HFFc6 (cell line): ENCODE measurements at places on chromosomes 4 and X.
A peak's percentile ranks its signal among the peaks of the same experiment; 100 is the strongest.

GRCh38 chr4:113998079-113998478, 18.6 kb upstream of the ARSJ start:
- no peak for DNase-seq

DNA sequence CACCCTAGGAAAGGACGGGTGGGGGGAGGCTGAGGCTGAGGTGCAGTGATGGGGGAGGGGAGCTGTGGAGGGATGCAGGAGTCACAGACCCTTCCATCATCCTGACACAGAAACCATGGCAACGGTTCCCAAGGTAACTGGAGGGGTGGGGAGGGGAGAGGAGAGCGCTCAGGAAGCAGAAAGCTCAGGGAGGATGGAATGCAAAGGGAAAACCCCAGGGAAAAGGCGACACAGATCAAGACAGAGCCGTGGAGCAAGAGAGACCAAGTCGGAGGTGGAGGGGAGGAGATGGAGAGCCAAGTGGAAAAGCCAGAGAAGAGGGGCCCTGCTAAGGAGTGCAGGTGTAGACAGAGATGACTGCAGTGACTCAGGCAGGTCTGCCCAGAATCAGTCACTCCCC, 14.5 kb downstream of the L1CAM start:
- no peak for DNase-seq

- no peak for DNase-seq
Observed at GRCh38 chr4:79298484-79298883, 27.4 kb downstream of the NAA11 start.

DNA sequence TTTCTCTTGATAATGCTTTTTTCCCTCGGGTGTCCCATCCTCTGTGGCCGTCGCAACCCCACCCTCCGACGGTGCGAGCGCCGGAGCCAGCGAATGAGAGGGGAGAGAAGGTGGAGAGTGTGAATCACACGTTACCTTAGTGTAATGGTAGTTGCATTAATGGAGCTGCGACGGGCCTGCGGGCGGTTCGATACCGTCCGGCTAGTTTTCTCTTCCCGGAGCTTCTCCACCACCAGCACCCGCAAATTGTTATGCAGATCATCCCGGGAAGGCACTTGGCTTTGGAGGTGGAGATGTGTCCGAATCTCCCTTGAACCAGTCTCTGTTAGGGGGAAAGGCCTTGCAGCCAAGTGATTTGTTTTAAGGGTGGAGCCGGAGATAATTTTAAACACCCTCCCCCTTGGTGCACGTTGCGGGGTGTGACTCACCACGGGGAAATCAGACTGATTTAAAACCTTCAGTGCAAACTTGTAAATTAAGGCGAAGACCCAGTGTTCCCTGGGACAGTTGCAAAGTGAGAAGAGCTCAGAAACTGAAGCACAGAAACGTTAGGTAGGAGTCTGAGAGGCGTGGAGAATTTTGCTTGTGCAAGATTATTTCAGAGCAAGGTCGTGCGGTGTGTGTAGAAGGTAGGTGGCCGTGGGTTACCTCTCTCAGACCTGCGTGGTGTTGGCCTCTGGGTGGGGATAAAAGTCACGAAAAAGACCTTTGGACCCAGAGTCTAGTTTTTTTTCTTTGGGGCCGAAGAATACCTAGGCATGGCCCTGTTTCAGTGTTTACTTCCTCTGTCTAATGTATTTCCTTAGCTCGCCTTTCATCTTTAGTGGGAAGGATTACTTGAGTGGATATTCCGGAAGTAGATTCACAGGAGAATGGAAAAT, 1.3 kb downstream of the AFF1 start:
- DNase-seq = peak; percentile 62

DNA sequence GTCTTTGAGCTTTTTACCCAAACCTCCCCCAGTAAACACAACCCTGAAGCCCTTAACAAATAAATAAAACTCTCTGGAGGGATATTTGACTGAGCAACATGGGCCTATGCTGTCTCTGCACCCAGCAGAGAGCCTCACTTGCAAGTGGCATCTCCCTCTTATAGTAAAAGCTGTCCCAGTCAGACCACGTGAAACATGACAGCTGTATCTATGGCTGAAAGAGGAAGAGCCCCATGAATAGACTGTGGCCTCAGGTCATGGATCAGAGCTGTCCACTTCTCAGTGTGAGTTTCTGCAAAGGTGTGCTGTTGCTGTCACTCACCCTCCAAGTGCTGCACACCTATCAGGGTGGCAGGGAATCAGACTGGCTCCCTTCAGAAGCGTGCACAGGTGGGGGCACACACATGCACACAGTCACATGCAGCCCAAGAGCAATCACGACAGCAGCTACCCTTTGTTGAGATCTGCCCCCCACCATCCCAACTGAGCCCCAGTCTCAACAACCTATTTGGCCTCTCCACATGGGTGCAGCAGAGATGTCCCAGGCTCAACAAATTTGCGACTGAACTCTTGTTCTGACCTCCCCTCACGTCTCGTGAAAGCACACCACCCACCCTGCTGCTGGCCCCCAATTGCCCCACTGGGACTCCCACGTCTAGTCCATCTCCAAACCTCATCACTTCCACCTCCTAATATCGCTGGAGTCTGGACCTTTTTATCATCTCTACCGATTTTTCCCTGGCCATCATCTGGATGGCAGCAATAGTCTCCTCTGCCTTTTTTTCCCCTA, 45.6 kb downstream of the NAT8L start:
- DNase-seq = no peak

- no peak for DNase-seq
Observed at GRCh38 chrX:20527558-20528011, 260.9 kb upstream of the RPS6KA3 start.

GRCh38 chr4:152352622-152353116, 183.2 kb downstream of the FBXW7 start:
- peak; percentile 97 for DNase-seq

DNA sequence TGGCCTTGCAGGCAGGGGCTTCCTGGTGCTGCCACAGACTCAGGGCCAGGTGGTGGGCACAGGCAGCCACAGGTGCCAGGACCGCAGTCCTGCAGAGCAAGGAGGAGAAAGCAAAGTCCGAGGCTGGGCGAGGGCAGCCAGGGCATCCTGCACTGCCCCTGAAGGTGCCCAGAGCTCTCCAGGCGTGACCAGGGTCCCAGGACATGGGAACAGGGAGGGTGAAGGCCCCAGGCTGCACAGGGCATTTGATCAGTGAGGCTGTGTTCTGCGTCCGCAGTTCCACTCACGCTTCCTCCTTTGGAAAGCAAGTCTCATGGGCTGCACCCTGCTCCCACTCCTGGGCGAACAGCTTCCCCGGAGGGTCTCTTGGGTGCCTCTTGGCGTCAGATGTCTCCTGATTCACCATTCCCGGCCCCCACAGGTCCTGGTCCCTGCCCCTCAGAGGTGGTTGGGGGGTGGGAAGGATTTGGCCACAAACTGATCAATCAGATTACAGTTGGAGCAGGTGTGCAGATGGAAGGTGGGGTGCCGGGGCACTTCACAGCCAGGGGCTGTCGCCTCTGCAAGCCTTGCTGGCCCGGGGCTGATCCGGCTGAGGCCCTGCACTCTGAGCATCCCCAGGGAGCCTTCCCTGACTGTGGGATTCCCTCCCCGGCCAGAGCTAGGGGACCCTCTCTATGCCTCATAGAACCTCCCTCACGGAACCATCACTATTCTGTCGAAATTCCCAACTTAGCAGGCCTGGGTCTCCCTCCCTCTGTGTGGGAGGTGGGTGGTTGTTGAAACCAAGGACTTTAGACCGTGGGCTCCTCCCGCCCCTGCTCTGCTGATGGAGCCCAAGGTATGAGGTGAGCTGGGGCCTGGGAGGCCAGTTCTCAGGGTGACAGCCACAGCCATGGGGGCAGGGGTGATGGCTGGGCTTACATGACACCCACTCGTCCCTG, 3.3 kb downstream of the SH3TC1 start:
- DNase-seq = no peak

DNA sequence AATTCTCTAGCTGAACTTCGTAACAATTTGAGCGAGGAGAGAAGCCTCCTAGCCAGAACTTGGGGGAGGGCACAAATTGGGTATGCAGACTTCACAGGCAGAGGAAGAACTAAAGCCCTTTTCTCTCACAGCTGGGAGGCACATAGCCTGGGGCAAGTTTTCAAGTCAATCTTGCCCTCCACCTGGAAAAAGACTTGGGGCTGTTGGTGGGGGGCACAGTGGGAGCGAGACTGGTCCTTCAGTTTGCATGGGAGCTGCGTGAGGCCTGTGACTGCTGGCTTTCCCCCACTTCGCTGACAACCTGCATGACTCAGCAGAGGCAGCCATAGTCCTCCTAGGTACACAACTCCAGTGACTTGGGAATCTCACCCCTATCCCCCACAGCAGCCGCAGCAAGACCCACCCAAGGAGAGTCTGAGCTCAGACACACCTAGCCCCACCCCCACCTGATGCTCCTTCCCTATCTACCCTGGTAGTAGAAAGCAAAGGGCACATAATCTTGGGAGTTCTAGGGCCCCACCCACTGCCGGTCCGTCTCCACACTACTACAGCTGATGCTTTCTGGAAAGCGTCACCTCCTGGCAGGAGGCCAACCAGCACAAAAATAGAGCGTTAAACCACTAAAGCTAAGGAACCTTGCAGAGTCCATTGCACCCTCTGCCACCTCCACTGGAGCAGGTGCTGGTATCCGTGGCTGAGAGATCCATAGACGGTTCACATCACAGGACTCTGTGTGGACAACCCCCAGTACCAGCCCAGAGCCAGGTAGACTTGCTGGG, 160.8 kb downstream of the CBLL2 start:
- no peak for DNase-seq

GRCh38 chr4:109730619-109731545, 1.0 kb upstream of the PLA2G12A start:
- DNase-seq = no peak

DNA sequence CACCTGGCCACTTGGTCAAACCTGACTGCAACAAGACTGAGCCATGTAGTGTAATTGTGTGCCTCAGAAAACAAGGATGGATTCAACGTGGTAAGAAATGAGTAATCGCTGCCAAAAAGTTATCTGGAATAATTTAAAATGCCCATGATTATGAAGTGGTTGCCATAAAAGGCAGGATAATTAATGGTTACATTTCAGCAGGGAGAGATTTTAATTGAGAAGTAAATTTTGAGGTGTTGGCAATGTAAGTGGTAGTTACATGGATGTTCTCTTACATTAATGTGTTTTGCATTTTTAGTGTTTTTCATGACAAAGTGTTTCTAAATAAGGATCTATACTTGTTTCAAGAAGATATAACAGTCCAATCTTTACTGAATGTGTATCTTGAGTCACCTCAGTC, 15.7 kb downstream of the HAUS3 start:
- no peak for DNase-seq

DNA sequence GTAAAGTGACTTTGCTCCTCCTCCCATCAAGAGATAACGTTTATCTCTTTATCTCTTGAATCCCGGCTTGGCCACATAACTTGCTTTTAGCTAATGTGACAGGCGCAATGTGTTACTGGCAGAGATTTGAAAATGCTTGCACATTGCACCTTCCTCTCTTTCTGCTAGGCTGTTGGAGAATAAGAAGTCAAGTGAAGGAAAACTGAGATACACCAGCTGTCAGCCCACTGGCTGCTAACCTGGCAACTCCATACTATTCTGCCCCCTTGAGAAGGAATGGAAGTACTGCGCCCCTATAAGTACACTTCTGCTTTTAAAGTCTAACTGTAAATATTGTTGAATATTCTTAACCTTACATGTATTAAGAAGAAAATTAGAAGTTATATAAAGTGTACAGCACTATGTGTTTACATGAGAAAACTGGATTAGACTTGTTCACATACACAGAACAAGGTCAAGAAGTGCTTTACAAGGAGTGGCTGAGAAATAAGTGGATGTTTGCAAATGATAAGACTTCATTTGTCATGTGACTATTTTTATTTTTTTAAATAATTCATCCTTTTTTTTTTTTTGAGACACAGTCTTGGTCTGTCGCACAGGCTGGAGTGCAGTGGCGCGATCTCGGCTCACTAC, 424.5 kb upstream of the CTSO start:
- peak; percentile 31 for DNase-seq

DNA sequence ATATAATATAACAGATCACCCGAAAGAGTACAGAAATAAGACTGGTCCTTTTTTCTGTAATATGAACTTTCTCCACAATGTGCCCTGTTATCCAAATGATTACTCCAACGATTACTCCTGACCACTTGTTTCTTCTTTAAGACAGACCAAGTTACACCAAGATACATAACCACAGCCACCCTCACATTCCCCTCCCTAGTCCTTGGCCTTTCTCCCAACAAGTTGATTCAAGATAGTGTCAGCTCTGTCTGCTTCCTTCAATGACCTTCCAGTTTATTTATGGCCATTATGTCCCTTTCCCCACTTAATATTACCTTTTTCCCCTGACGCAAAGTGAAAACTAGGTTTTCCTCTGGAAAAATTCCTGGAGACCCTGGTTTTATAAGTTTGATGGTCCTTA, 397.2 kb downstream of the FAM47B start:
- no peak for DNase-seq

- DNase-seq = no peak
Observed at GRCh38 chrX:42085836-42086235, 162.5 kb upstream of the CASK start.

DNA sequence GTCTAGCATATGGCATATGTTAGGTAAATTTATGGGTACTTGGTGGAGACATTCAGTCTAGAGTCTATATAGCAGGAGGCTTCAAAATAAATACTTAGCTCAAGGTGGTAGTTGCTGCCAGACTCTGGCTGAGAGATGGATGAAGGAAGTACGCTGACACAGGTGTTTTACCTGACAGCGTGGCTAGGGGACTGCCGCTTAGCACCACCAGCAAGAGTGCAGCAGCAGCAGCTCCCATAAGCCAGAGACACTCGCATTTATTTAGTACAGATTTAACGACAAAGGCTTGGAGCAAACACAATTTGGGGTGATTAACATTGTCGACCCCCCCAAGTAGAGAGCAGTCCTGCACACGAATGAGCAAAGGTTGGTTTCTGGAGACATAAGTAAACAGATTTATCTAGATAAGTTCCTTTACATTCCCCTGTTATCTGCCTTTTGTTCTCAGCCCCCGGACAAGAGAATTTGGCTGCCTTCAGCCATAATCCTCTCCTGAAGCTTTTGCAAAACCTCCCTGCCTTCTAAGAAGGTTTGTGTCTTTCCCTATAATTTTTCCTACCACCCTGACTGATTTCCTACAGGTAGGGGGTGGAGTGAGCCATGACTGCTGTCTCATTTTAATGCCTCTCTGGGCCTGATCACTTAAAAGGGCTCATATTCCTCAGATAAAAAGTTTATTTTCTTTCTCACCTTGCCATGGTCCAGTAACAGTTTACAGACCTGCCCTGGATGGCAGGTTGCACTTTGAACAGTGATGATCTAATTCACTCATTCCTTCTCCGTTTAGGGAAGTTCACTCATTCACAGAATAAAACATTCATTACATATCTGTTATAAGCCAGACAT, 64.6 kb downstream of the RHOH start:
- DNase-seq = no peak
